ENCODE measurements at places on chromosomes 4 and X.

GRCh38 chrX:44035571-44035970 is 62.4 kb upstream of the NDP start:
- no peak for DNase-seq

GRCh38 chr4:81814987-81815541 is 343.4 kb upstream of the RASGEF1B start:
- no peak for DNase-seq

GRCh38 chr4:95217197-95217596 is 331.6 kb downstream of the UNC5C start:
- no peak for DNase-seq

GRCh38 chr4:107877361-107877760 is 52.6 kb downstream of the SGMS2 start:
- DNase-seq, result no peak

GRCh38 chrX:155094468-155095061 is 23.3 kb downstream of the BRCC3 start:
- no peak for DNase-seq

DNA sequence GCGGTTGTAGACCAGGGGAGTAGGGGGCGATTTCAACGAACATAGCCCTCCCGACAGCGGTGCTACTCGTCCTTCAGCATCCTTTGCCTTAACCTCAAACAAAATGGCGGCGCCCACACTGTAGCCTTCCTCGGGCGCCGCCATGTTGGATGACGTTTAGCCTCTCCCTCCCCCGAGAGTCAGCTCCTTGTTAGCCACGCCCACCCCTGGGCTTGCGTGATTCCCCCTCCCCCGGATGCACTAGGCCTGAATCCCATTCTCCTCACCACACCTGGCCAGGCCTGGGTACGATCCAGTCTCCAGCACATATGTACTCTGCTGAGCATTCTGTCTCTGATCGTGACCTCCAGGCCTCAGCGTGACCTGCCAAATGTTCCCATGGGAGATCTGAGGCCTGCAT is 49.0 kb upstream of the ZNF157 start:
- no peak for DNase-seq

- DNase-seq, result no peak
Measured at GRCh38 chrX:17922303-17922702, 61.2 kb upstream of the RAI2 start.

- DNase-seq, result no peak
Measured at GRCh38 chr4:139279760-139280620, at the start of gene MGARP. Gene MGARP, minus strand, starts transcription at chr4:139280225. Its CDS starts 67 bp downstream, at chr4:139280158.

DNA sequence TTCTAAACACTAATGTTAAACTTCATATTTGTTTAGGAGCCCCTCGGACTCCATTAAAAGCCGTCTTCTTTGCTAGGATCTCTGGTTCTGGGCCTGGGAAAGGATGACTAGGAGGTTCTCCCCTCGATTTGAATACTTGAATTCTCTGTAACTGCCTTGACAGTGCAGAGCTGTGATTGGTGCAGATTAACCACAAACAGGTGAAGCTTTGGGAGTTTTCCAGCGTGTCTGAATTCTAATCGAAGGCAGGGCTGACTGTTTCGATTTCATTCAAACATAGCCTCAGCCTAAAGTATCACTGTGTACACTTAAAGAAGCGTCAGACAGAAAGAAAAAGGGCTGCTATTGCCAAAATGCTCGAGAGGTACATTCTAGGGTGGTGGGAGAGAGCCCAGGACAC is 29.0 kb downstream of the TFDP3 start:
- DNase-seq, result no peak

Data from kidney epithelial cell (primary cell).